ENCODE measurements at places on chromosomes 4 and X.

GRCh38 chrX:121902463-121902862 is 855.1 kb downstream of the GLUD2 start:
- DNase-seq, result no peak

- no peak for DNase-seq
These were observed 27.4 kb downstream of the CCKAR start for GRCh38 chr4:26462874-26463273.

DNA sequence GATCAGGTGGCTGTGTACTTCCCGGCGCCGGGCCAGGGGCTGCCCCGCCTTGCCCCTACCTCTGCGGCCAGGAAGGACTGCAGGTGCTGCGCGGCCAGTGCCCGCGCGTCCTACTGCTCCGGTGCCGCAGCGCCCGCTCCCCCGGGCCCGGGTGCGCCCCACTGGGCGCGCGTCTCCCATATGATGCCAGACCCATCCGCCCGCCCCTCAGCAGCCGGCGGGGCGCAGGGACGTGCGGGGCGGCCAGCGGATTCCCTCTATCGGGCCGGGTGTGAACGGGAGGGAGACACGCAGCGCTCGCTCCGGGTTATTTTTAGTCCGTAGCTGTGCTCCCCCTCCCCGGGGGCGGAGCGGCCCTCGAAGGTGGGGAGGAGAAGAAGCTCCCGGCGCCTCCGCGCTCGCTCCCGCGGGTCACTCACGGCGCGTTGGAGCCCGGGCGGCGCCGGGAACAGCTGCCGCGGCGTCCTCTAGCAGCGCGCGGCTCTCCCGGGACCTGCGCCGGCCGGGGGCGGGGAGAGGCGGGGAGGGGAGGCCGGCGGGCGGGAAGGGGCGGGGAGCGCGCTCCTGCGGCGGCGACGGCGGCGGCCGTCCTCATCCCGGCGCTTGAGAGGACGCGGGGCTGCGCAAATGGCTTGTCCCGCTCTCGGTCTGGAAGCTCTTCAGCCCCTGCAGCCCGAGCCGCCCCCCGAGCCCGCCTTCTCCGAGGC is 103.6 kb downstream of the UCHL1 start:
- peak; percentile 76 for DNase-seq

GRCh38 chrX:44915361-44915868 is 42.4 kb downstream of the KDM6A start:
- no peak for DNase-seq

GRCh38 chrX:96997196-96997595 is 113.5 kb downstream of the RPA4 start:
- DNase-seq, result no peak

DNA sequence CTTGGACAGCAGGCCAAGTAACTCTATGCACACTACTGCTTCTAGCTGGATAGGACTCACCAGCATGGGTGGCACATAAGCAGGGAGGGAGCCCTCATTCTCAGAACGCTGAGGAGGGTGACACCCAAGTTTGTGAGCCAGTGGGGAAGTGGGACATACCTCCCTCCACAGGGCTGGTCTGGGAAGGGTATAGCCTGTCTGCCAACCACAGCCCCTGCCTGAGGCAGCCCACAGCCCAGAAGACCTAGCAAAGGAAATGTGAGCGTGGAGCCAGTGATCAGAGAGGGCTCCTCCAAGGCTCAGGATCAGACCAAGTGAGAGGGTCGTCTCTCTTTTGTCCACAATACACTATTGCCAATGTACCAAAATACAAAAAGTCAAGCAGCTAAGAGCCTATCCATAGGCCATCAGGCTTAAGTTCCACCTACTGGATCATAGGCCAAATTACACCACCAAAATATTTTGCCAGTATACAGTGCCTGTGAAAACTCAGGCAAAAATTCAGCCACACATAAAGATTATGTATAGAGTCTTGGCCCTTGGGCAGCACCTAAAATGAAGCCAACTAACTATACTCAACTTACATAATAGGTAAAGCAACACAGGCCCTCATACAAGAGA is 1203.1 kb downstream of the PCDH18 start:
- DNase-seq, result no peak

GRCh38 chrX:38175139-38175538 is 45.5 kb downstream of the SRPX start:
- peak; percentile 70 for DNase-seq

- peak; percentile 47 for DNase-seq
These were observed 117.4 kb downstream of the ATRX start for GRCh38 chrX:77668391-77669237.

- DNase-seq, result peak; percentile 78
These were observed at the start of gene FAM149A for GRCh38 chr4:186104114-186104889. FAM149A (plus strand) TSS chr4:186104704.

DNA sequence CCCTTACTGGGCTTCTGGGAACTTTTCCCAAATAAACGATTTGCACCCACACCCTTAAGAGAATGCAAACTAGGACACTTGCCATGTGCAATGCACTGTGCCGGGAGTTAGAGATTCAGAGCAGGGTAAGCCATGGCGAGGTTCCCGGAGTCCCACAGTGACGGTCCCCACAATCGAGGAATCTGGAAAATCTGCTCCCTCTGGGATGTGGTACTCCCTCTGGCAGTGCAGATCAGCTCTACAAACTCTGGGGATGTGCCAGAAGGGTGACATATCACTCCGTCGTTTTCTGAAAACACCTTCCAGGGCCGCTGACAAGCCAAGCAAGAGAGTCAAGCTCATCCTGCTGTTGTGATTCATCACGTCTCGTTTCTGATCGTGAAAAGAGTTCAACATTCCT is 537.5 kb downstream of the BCOR start:
- DNase-seq, result no peak

DNA sequence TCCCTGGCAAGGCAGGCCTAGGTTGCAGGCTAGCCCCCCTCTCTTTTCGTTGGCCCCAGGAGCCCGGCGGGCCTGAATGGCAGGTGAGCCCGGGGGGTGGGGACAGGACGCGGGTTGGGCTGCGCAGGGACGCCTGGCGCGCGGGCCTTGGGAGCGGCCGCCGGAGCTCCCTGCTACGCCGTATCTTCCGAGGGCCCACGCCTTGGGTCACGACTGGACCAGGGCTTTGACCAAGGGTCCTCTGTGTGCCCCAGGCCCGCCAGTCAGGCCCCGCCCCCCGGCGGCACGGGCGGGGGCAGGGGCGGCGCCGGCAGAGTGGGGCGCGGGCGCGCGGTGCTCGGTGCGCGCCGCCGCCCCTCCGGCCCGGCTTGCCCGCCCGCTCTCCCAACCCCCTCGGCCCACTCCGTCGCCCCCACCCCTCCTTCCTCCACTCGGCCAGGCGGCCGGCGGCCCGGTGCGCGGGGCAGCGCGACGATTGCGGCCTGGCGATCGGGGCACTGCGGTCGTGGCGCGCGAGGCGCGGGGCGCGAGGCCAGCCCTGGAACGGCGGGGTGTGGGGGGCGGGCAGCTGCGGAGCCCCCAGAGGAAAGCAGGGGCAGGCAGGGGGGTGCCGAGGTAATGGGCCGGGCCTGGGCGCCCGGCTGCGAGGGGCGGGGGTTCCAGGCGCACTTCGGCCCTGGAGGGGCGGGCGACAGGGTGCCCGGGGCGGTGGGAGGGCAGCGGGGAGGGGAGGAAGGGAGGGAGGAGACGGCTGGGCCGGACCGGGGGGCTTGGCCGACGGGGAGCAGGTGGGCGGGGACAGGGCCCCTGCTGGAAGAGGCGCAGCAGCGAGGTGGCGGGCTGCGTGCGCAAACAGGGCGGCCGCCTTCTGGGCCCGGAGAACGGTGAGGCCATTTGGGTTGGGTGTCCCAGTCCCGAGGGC is at the start of gene PRRG3:
Gene PRRG3 (plus strand): TSS at position 798 of the 922 bp plus-strand sequence. CDS start 3,357 bp downstream, outside the sequence.
- DNase-seq, result no peak

- DNase-seq, result peak; percentile 35
These were observed 32.8 kb downstream of the FAM149A start for GRCh38 chr4:186137196-186137794.

DNA sequence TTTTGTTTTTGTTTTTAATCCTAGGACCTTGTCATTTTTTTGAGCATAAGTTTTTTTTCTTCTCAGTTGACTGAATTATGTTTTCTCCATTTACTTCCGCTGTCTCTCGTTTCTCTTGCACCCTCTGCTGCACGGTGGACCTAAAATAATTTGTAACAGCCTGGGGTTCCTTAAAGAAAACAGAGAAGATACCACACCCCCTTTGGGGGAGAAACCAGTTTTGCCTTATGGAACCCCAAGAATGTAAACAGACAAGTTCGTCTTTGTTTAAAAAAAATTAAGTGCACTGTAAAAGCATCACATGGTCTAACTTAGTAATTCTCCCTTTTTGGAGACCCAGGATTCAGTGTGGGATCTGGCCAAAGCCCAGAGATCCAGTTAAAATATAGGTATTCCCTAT is 32.8 kb upstream of the MAGEA4 start:
- no peak for DNase-seq

GRCh38 chr4:74095482-74095881 is 3.5 kb downstream of the CXCL2 start:
- DNase-seq, result peak; percentile 39

- peak; percentile 44 for DNase-seq
These were observed at the start of gene CXXC4 for GRCh38 chr4:104494822-104495559. CXXC4 (minus strand) TSS chr4:104494894; CDS start chr4:104491802, 3,092 bp downstream.

DNA sequence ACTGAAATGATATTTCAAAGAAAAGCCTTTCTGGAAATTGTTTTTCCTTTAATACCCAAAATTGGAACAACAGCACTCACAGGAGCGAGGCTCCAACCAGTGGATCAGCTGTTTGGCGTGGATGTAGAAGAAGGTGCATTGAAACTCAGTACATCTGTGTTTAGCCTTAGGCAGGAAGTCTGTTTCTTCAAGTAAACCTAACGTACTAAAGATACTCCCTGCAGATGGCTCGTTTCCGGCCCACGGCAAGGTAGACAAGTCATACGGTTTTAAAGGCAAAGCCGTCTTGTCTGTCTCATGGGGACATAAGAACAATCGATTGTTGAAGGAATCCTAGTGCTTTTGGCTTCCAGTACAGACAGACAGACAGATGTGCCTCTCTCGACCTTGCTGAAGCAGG is 50.0 kb upstream of the CLCN4 start:
- DNase-seq, result no peak

DNA sequence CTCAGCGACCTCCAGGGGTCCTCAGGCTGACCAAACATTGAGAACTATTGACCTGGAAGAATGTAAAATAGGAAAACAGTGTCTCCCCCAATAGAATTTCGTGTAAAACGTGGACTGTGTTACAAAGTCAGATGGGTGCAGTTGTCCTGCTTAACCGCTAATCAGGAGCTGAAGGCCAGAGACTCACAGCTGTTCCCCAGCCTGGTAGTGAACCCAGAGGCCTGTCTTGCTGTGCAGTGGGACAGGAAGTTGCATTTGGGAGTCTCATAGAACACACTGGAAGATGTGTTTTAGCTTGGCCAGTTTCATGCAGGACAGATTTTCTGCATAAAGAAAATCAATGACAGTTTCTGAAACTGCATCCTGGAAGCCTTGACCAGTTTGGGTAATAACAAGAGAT is 151.5 kb downstream of the PTTG2 start:
- no peak for DNase-seq

DNA sequence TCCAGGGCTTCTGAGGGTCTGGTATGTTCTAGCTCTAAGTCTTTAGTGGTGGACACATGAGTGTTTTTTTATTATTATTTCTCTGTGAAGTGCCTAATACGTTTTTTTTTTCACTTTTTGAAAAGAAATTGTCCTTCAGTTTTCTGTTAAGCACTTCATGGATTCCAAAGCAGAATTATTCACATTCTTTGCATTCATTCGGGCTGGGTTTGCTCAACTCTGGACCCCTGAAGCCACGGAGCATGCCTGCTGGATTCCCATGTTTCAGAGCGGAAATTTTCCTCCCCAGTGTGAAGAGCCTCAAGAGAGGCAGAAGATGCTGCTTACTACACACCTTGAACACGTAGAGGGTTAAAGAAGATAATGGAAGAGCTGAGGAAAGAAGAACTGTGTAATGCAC is 107.5 kb downstream of the EGF start:
- peak; percentile 6 for DNase-seq

GRCh38 chrX:136200466-136200865 is 50.7 kb downstream of the MAP7D3 start:
- peak; percentile 33 for DNase-seq

DNA sequence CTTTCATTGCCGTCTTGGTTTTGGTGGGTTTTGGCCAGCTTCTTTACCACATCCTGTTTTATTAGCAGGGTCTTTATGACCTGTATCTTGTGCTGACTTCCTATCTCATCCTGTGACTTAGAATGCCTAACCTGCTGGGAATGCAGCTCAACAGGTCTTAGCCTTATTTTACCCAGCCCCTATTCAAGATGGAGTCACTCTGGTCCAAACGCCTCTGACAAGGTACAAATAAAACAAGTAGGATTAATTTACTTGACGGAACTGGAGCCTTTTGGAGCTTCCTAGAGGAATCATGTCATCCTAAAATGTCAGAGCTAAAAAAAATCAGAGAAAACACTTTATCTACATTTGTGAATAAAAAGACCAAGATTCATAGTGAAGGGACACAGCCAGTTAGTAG is 66.2 kb upstream of the ATXN3L start:
- no peak for DNase-seq

DNA sequence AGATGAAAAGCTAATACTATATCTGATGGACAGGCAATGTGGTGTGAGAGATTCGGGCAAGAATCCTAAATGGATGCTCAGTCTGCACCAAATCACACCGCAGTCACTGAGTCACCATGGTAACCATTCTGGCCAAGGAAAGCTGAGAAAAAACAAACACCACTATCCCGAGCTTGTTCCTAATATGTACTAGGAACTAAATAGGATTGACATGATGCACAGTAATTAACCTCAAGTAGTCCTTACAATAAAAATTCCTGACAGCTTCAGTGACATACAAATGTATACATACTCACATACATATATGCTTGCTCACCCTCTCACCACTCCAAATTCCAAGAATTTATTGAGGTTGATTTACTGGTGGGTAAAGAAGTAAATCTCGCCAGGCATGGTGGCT is 1.1 kb upstream of the RAB40A start:
- peak; percentile 2 for DNase-seq

GRCh38 chr4:83548151-83548905 is 12.4 kb downstream of the GPAT3 start:
- DNase-seq, result peak; percentile 99

DNA sequence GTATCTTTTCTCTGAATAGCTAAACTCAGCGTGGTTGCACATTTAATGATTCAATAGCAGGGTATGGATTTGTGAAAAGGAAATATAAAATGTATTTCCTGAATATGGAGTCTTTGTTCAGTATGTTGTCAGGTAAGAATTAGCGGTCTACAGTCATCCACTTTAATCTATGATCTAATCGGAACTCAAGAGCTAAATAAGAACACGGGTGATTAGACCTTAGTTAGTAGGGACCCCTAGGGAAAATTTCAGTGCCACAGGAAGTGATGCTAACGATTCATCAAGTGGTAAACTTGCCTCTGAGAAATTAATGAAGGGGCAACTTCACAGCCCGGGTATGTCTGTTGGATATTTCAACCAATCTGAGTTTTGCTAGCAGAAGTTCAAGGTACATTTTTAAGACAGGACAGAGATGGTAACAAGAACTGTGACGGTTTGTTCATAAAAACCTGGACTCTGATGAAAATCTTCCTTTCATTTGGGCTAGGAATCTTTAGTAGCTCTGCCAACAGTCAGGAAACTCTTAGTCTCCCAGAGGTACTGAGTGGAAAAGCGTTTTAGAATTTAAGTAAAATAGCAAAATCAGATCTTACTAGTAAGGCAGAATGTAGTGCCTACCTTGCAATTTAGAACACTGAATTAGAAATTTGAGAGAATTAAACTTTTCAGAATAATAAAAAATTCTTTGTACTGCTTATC is 47.1 kb downstream of the PCDH7 start:
- DNase-seq, result no peak

Data from kidney tubule cell (primary cell).